ENCODE measurements at places on chromosomes 1 and 21.

GRCh38 chr1:178060789-178061556 is 32.9 kb upstream of the RASAL2 start:
- DNase-seq = no peak

DNA sequence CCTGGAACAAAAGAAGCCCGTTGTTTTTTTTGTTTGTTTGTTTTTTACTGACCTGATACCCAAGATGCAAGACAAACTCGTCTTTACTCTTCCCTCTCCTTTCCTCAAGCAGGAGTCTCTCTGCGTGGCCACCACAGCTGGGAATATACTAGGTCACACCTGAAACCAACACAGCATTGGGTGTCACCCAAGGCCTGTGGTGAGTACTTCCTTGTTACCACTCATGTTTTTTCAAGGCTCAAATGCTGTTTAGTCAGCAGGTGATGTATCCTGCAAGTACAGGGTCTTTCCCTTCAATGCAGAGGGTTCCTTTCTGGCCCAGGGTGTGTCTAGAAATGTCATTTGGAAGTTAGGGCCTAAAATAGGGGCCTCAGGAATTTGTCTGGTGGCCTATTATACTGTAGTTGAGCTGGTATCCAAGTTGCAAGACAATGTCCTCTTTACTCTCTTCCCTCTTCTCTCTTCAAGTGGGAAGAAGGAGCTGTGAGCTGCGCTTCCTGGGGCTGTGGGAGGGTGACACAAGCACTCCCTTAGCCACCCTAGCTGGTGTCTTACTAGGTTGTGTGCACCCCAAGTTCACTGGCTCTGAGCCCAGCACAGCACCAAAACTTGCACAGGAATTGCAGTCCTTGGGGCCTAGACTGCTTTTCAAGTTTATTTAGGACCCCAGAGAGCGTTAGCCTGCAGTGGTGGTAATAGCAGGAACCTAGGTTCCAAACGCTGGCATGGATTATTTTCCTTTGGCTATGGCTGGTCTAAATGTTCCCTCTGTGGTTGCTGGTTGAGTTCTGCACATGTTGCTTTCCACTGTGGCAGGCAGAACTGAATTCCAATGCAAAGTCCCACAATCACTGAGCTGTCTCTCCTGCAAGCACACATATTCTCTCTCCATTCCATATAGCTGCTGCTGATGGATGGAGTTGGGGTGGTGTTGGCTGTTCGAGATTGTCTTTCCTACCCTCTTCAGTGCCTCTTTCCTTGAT is 91.4 kb upstream of the LYPLAL1 start:
- no peak for DNase-seq

DNA sequence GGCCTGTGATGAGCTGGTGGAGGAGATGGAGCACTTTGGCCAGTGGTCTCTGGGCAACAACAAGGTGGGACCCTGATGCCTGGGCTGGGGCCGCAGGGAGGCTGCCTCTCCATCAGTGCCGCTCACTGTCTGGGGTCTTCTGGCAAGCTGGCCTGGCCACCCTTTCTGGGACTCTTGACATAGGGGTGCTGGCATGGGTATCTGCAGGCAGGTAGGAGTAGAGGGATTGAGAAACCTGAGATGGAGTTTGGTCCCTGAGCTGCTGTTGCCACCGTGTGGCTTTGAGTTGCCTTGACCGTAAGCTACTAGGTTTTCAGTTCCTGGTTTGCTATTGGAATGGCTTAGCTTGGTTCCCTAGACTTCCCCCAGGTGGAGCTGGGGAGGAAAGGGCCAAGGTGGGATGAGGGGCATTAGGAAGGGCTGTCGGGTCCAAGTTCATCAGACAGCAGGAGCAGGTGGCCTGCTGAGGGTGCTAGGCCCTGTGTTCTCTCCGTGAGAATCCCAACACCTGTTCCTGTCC is 13.2 kb upstream of the MFN2 start:
- DNase-seq = peak; percentile 44

- no peak for DNase-seq
Measured at GRCh38 chr1:30670240-30671060, 52.9 kb downstream of the MATN1 start.

- DNase-seq = peak; percentile 41
Measured at GRCh38 chr21:32278103-32278502, 746 bp downstream of the MIS18A start.

DNA sequence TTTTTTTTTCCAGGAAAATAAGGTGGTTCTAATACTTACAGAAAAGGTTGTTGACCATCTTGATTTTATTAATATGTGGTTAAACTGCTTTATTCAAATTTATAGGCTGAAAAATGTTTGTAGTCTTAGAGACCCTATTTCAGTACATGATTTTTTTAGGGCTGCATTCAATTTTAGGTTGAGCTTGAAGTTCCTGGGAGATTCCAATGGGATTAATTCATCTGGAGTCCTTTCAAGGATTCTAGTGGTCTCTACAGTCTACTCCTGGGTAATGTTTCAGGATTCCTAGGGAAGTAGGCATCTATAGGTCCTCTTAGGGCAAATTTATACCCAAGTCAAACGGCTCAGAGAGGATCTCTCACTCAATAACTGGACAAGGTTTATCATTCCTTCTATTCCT is 126.7 kb downstream of the HMCN1 start:
- no peak for DNase-seq

DNA sequence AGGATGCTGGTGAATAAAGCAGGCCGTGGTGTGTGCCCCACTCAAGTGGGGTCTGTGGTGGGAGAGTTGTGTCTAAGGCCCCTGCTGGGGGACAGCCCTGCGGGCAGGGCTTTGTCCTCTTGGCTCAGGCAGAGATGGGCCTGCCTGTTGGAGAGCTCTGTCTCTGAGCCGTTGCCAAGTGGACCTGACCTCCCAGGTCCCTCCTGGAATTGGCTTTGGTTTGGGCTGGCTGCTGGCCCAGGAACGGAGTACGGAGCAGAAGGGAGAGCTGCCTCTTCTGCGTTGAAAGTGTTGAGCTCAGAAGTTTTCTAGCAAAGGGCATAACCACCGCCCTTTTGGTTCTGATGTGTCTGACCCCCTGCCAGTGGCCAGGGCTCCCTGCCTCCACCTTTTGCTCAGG is 153.9 kb downstream of the PEX14 start:
- DNase-seq = no peak

DNA sequence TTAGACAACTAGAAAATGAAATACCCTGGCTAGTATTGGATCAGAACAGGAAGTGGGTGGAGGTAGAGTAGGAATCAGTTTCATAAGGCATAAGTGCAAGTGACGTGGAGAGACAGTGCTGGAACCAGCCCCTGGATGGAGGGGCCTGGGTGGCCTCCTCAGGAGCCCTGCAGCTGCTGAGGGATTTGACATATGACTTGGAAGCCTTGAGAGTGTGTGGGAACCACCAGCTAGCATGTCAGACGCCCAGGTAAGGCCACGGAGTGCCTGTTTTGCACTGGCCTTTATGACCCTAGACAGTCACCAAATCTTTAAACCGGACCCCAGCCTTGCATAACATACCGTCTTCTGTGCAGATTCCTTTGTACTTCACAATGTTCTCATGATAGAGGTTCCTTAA is 94.4 kb downstream of the RAVER2 start:
- DNase-seq = no peak

DNA sequence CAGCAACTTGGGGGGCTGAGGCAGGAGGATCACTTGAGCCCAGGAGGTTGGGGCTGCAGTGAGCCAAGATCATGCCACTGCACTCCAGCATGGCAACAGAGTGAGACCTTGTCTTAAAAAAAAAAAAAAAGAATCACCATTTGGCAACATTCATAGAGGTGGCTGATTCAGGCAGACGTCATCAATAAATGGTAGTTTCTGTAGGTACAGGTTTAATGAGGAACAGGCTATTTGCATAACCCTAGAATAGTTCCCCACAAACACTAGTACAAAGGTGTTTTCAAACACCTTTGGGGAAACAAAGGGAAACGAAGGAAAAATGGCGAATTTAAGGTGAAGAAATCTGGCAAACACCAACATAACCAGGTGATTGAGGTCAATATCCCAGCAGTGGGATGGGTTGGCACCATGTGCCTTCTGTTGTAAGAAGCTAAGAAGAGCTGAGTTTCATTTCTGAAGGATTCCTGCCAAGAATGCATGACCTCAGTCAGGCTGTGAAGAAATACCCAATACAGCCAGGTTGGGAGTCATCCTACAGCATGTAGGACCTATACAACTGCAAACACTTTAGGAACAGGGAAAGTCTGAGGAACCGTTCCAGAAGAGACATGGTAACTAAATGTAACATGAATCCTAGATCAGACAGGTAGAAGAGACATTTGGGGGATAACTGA is 5.6 kb downstream of the LPAR3 start:
- no peak for DNase-seq

DNA sequence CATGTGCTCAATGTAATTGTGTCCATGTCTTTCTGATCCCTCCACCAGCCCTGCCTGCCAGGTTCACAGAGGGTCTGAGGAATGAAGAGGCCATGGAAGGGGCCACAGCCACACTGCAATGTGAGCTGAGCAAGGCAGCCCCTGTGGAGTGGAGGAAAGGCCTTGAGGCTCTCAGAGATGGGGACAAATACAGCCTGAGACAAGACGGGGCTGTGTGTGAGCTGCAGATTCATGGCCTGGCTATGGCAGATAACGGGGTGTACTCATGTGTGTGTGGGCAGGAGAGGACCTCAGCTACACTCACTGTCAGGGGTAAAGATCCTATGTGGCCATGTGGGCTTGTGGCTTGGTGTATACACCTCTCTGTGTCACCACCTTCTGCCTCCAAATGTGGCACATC is 91.4 kb downstream of the OBSCN start:
- DNase-seq = no peak

GRCh38 chr1:202112859-202113689 is 9.6 kb upstream of the GPR37L1 start:
- no peak for DNase-seq

GRCh38 chr1:187563191-187563590 is 734.4 kb downstream of the PLA2G4A start:
- no peak for DNase-seq

GRCh38 chr1:109624201-109625010 is 4.8 kb downstream of the AMPD2 start:
- peak; percentile 47 for DNase-seq

Data from GF-D8 (cell line).